Fibroblast of the aortic adventitia (primary cell): ENCODE measurements at places on chromosomes 16 and 17.

- DNase-seq = no peak
Measured at GRCh38 chr17:14581186-14581830, 280.4 kb downstream of the HS3ST3B1 start.

DNA sequence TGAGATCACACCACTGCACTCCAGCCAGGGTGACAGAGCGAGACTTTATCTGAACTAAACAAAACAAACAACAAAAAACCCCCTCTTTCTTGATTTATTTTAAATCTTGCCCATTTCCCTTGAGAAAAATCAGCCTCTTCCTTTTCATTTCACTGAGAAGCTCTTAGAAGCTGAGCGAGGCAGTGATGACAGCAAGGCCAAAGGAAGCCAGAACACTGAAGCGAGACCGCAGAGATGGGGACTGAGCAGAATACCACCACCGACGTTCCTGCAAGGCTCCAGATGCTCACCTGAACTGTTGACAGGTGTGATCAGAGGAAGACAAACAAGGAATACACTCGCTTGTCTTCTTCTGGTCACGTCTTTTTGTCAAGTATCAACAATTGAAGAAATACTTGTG is 30.5 kb upstream of the IRF8 start:
- no peak for DNase-seq

GRCh38 chr16:57024894-57025680 is 35.7 kb downstream of the NLRC5 start:
- no peak for DNase-seq

DNA sequence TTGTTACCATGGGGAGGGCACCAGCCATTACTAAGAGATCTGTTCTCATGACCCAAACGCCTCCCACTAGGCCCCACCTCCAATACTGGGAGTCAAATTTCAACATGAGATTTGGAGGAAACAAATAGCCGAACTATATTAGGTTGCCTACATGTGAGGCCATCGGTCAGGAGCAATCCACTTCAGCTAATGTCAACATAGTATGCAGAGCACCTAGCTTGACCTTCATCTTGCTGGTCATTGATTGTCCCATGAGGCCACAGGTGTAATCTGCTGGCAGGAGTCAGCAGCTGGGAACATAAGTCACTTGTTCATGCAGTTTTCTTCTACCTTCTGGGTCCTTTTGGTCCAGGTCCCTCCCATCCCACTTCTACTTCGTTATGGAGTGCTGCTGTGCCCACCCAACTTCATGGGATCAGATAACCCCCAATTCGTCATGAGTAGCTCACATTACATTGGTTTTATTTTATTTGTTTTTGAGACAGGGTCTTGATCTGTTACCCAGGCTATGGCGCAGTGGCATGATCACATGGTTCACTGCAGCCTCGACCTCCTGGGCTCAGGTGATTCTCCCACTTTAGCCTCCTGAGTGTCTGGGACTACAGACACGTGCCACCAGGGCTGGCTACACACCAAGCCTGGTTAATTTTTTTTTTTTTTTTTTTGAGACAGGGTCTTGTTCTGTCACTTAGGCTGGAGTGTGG is 5.9 kb upstream of the KPNA2 start:
- DNase-seq = no peak

- DNase-seq = no peak
Measured at GRCh38 chr16:86227801-86228200, 282.5 kb upstream of the FOXF1 start.
